Activated naive CD4-positive, alpha-beta T cell treated with anti-CD3 and anti-CD28 coated beads, Interleukin-2, amount 50 U/mL, for 16 hours (primary cell): ENCODE measurements at places on chromosomes 3 and 15.

GRCh38 chr3:184543256-184543655 is 18.3 kb upstream of the EPHB3 start:
- DNase-seq, result no peak

DNA sequence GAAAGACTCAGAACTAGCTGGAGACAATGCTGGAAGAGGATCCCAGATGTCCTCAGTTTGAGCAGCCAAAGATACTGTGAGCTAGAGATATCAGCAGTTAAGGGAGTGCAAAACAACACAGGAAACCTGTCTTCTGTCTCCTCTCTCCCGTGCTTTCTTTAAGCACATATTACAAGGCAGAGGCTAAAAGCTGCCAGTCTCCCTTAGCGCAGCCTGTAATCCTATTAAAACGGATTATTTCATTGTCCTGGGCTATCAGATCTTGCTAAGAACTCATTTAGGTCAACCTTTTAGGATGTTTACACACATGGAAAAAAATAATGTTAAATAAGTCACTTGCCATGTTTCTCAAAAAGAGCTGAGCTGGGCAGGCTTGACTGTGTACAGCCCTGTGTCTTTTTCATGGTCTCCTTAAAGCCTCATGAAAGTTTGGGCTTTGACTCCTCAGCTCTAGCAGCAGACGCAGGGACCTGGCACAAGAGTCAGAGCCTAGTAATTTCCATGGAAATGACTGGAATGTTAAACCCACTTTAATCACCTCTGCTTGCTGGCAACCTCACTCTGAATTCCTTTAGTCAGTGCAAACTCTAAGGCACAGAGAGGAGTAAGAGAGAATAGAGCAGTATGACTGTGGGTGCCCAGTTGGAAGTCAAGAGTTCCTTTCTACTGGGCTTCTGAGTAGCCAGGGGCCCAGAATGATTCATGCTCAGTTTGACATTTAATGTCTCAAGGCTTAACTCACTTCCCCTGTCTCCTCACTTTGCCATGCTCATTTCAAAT is 491.9 kb downstream of the NTRK3 start:
- DNase-seq, result no peak

DNA sequence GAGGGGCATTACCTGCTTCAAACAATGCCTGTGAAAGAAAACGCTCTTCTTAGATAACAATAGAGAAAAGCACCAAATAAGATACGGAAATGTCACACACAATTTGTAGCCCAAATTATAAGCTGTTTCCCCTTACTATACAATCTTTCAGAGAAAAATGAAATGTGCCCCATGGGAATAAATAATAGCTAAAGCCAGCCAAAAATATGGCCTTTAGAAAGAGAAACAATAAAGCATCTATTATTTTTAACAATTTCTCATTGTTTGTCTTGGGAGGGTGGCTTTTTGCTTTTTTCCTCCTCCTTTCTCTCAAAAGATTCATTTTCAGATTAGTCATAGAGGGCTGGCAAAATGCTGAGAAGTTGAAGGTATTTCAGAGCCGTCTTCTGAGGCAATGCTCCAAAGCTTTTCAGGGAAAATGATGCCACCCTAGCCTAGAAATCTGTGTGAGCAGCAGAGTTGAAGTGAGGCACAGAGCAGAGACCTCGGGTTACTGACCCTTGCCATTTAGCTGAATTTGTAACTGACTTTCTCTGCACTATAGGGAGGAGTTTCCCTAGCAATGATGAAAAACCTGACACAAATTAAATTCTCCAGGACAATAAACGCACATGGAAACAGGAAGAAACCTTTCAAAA is 86.3 kb upstream of the PRICKLE2 start:
- no peak for DNase-seq

- DNase-seq, result no peak
Observed at GRCh38 chr3:36409862-36410261, 29.6 kb downstream of the STAC start.

- DNase-seq, result no peak
Observed at GRCh38 chr3:131735116-131735515, 232.3 kb upstream of the MRPL3 start.

GRCh38 chr15:64780600-64781156 is 5.3 kb upstream of the RBPMS2 start:
- no peak for DNase-seq

DNA sequence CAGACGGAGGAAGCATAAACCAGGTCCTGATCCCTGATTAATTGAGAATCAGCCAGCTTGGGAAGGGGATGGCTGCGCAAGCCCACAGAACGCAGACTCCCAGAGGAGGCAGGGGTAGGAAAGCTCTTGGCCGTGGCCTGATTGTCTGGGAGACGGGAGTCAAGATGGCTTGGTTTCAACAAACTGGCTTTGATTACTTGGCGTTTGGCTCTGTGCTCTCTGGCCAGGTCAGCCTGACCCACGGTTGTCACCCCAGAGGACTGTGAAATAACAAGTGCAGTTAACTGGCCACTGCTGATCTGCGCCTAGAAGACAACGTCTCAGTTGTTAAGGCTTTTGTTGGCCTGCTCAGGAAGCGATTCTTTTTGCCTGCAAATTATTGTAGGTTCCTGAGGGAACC is 387.0 kb upstream of the PROK2 start:
- no peak for DNase-seq

DNA sequence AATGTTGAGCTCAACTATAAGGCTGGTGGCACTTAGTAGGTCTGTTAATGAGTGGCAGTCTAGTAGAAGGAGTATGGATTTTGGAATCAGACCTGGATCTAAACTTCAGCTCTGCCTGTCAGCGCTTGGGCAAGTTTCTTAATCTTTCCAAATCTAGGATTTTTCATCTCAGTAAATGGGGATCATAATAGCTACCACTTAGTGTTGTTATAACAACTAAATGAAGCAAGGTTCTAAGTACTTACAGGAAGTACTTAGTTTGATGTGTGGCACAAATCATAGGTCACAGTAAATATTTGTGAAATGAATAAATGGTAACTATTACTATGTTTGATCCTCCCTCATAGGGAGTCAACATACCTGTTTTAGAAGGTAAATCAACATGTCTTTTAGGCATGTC is 31.4 kb downstream of the SLC49A4 start:
- no peak for DNase-seq

- DNase-seq, result no peak
Observed at GRCh38 chr3:127144631-127145030, 48.3 kb upstream of the PRR23E start.

DNA sequence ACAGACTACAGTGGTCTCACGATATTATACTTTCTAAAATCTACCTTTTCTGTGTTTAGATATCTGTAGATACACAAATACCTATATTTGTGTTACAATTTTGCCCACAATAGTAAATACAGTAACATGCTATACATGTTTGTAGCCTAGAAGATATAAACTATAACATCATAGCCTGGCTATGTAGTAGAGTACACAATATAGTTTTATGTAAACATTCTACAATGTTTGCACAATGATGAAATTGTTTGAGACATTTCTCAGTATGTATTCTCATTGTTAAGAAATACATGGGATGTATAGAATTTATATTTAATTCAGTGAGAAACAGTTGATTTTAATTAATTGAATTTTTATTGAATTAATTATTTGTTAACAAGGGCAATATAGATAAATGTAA is 1367.0 kb downstream of the OTOL1 start:
- no peak for DNase-seq

DNA sequence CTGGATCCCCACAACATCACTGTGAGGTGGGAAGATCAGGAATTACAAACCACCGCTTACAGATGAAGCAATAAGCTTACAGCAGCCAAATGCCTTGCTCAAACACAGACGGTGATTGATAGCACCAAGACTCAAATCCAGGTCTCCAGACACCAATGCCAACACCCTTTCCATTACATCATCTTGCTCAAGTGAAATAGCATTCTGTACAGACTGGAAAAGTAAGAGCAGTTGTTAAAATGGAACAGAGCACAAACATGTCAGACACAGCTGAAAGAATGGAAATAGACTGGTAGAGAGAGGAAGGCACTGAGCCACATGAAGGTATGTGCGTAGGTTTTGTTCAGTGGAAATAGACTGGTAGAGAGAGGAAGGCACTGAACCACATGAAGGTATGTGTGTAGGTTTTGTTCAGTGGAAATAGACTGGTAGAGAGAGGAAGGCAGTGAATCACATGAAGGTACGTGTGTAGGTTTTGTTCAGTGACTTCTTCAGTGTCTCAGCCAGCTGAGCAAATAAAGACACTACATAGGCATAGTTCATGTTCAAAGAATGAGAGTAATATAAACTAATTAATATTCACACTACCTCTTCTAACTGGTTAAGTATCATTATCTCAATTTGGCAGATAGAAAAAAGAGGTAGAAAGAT is 15.6 kb downstream of the CLDN1 start:
- peak; percentile 21 for DNase-seq

DNA sequence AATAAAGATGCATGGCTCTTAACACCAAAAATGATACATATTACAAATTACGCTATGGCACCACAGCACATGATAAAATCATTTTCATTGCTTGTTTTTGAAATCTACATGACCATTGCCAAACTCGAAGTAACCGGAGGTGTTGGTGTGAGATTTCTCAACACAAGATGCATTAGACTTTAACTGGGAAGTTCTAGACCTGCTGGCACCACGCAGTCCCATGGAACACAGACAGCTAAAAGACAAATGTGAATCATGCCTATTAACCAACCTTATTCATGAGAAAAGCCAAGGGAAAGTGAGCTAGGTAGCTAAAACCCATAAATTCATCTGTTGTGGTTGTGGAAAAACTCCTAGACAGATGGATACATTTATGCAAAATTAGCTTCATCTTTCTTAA is 595.4 kb downstream of the FOXP1 start:
- no peak for DNase-seq

DNA sequence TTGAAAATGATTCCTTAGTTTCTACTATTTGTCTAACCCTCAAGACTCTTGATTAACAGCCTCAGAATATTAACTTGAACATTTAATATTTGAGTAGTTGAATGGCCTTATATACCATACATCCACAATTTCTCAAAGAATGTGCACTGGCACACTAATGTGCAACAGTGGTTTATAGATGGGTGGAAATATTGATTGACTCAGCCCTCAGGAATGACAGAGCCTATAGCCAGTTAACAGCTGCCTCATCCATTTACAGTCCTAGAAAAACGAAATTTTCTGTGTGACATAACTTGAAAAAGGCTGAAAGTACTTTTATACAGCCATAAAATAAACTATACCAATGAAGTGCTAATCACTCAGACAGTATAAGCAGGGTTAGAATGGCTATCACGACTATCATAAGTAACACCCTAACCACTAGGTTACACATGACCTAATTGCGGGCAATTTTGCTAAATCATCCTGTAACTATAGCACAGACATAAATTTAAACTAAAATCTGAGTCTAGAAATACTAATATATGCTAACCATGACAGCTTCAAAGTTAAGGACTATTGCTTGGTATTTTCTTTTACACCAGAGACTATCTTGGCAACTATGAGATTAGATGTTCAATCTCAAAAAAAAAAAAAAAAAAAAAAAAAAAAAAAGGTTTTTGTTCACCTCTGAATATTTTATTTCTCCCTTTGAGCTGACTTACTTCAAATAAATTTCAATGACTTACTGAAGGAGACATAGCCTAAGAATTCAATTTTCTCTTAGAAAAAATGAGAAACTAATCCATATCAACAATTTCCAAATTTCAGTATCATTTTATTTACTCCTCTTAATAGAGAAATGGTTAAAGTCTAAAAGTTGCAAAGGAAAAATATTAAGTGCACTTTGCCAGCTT is 9.3 kb downstream of the SECISBP2L start:
- DNase-seq, result no peak

GRCh38 chr15:61138156-61138555 is 90.9 kb downstream of the RORA start:
- no peak for DNase-seq

GRCh38 chr3:72633534-72633933 is 214.7 kb downstream of the SHQ1 start:
- DNase-seq, result no peak

- DNase-seq, result no peak
Observed at GRCh38 chr15:66405615-66406014, 18.9 kb downstream of the MAP2K1 start.

- no peak for DNase-seq
Observed at GRCh38 chr3:191137708-191138107, 61.3 kb upstream of the OSTN start.

GRCh38 chr15:79923079-79923514 is 26.3 kb upstream of the MTHFS start:
- peak; percentile 75 for DNase-seq

- no peak for DNase-seq
Observed at GRCh38 chr3:2714834-2715233, 395.3 kb downstream of the IL5RA start.

GRCh38 chr3:195753581-195753980 is 32.8 kb downstream of the MUC20 start:
- DNase-seq, result no peak

DNA sequence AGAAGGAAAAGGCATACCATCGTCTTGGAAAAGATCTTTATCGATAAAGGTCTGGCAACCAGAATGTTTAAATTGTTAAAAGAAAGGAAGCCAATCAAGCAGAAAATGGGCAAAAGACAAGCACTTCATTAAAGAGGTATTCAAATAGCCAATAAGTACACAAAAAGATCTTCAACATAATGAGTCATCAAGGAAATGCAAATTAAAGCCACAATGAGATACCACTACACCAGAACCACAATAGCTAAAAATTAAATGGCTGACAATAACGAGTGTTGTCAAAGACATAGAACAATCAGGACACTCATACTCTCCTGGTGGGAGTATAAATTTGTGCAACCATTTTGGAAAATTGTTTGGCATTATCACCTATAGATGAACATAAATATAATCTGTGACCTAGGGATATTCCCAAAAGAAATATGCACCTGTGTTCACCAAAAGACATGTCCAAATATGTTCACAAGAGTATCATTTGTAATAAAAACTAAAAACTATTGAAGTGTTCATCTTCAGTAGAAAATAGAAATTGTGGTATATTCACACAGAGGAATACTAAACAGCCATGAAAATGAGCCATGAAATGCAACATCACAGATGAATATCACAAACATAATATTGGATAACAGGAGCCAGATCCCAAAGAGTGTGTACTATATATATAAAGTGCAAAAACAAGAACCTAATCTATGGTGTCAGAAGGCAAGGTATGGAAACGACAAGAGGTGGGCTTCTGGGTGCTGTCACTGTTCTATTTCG is 14.4 kb upstream of the BTBD1 start:
- no peak for DNase-seq

DNA sequence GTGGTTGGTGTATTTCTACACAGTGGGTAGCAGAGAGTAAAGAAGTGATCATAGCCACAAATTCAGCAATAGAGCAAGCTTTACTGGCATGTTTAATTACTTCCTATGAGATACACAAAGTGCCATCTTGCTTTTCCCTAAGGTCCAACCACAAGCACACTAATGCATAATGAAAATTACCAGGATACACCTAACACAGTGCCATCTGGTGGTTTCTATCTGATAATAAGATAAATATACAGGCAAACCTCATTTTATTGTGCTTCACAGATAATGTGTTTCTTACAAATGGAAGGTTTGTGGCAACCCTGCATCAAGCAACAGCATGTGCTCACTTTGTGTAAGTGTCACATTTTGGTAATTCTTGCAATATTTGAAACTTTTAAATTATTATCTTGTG is 223.0 kb downstream of the NSUN3 start:
- no peak for DNase-seq

- no peak for DNase-seq
Observed at GRCh38 chr3:22585911-22586310, 617.2 kb upstream of the UBE2E2 start.

- DNase-seq, result no peak
Observed at GRCh38 chr15:76979331-76979925, 15.5 kb upstream of the PSTPIP1 start.
